ENCODE measurements at places on chromosomes 1 and 21.

DNA sequence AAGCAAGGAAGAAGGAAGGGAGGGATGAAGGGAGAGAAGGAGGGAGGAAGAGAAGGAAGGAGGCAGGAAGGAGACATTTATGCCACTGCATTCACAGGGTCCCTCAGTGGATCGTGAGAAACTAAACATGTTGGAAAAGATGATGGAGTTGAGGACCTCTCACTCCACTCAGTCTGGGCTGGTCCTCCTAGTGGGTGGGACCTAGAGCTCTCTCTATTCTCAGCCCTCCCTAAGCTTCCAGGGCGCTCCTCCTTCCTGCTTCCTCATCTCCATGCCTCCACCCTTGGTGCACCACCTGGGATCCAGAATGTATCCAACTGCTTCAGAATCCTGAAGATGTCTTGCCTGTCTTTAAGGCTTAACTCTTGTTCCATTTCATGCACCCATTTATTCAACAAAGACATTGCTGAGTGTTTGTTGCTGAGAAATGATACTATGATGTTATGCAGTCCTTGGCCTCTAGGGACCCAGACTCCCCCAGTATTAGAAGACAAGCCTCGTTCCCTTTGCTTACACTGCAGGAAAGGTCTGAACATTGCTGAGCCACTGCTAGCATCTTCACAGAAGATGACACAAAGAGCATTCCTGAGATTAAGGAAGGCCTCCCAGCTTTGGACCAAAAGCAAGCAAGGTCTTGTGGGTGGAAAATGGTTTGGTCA lies 88.5 kb downstream of the BEND5 start:
- DNase-seq: no peak

DNA sequence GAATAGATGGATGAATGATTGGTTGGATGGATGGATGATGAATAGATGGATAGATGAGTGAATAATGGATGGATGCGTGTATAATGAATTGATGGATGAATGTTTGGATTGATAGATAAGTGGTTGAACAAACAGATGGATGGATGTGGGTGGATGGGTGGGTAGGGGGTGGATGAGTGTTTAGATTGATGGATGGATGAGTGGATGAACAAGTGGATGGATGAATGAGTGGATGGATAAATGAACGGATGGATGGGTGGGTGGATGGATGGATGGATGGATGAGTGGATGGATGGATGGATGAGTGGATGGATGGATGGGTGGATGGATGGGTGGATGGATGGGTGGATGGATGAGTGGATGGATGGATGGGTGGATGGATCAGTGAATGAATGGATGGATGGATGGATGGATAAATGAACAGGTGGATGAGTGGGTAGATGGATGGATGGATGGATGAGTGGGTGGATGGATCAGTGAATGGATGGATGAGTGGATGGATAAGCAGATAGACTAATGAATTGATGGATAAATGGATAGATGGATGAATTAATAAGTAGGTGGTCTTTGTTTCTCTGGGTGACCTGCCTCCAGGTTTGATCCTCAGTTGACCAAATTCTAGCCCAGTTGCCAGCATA lies 64.3 kb downstream of the SPSB1 start:
- DNase-seq: no peak

DNA sequence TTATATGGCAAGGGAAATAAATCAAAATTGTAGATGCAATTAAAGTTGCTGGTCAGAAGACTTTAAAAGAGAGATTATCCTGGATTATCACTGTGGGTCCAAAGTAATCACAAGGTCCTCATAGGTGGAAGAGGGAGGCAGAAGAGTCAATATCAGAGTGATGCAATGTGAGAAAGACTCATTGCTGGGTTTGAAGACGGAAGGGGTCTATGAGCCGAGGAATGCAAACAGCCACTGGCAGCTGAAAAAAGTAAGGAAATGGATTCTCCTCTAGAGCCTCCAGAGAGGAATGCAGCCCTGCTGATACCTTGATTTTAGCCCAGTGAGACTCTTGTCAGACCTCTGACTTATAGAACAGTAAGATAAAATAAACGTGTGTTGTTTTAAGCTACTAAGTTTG lies 59.8 kb upstream of the MUTYH start:
- no peak for DNase-seq

DNA sequence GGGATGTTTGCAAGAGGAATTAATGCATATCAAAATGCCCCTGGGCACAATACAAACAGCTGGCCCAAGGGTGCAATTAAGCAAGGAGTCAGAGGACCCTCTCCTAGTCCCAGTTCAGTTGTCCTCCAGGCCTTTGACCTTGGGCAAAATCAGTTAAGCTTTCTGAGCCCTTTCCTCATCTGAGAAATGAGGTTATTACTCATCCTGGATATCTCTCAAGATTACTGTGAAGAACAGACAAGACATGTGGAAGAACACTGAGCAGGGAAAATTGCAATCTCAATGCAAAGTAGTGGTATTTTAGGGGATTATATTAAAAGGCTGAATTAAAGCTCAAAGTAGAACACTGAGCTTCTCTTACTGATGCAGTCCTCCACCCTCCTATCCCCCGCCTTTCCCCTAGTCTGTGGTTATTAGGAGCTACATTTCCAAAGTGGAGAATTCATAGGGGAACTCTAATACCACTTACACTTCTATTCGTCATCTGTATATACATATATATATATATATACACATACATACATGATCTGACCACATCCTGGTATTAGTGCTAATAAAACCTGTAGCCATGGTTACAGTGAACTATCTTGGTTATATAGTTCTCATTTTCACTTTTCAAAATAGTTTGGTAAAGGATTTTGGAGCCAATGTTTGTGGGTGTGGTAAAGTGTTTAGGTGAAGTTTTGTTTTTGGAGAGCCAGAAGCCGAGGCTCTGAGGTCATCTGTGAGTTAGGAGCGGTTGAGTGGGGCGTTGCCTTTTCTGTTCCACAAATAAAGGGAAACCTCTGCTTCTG lies 18.1 kb downstream of the KIAA0040 start:
- peak; percentile 7 for DNase-seq
